ENCODE measurements at places on chromosomes 7 and 10.

DNA sequence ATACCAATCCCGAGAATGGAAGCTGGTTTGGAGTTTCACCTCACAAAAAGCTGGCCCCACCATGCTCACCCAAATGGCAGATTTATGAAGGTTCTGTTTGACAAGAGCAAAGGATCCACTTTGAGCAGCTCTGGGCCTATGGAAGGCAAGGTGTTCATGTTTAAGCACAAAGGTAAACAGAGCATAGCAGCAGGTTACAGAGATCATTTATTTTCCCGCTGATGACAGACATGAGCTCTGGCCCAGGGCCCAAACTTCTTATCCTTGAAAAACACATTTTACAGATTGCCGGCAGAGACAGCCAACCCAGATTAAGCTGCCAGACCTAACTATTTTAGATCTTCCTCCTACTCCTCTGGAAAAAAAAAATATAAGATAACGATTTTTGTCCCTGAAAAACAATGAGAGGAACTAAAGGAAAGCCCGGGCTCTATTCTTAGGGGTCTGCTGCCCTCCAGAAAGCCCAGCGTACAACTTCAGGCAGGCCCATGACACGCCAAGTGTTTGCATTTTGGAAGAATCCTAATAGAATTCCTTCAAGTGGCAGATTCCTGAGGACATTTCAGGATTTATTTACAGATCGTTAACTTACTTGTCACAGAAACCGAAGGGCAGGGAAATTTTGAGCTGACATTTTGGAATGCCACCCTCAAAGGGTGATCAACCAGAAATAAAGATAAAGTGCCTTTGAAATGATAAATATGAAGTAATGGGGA, 40.0 kb downstream of the SYPL1 start:
- no peak for DNase-seq

DNA sequence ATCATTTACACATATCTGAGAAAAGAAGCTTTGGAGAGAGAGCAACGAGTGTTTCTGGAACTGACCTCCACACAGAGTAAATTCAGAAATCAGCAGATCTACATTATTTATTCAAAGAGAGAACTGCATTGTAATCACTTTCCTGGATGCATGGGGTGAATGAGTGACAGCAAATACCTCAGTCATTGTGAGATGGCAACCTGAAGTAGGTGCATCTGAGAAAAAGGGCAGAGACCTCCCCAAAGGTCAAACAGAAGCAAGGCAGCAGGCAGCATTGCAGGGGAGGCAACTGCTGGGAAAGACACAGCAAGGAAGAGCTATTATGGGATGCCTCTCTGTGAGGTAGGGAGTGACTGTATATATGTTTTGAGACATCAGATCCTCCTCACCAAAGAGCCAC, 26.5 kb upstream of the SMIM30 start:
- DNase-seq = no peak

DNA sequence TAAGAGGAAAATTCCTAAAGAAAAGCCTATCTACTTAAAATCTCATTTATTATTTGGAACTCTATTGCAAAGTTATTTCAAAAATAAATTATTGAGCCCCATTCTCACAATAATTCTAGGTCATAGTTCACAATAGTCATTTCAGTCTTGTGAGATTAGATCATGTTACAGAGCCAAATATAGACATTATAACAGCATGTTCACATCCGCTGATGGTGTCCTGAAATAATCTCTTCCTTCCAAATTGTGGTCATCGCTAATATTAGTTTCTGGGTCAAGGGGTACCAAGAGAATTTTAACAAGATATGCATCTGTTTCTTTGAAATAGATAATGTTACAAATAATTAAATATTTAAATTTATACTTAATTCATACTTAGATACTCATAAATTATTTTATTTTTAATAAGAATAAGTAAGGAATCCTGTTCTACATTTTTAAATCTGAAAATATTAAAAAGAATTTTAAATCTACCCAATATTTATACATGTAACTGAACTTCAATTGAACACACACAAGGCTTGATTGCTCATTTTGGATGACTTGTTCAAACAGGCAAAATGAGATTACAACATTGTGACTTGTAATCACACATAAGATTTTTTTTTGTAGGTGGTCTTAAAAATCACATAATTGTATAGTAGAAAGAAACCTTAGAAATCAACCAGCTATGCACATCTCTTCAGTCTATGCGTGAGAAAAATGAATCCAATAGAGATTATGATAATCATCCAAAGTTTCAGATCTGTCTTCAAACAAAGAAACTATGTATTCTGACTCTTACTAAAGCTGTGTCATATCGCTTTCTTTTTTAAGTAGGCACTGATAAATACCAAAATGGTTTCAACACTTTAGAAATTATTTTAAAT, 13.1 kb downstream of the GNAT3 start:
- no peak for DNase-seq

DNA sequence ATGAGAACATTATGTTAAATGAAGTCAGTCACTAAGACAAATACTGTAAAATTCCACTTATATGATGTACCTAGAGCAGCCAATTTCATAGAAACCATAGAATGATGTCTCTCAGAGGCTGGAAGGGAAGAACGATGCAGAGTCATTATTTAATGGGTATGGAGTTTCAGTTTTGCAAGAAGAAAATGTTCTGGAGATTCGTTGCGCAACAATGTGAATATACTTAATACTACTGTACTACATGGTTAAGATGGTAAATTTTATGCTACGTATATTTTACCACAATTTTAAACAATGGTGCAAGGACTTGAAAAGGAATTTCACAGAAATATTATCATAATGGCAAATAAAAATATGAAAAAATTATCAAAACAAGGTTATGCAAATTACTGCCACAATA, 972.6 kb downstream of the KCNMA1 start:
- no peak for DNase-seq

DNA sequence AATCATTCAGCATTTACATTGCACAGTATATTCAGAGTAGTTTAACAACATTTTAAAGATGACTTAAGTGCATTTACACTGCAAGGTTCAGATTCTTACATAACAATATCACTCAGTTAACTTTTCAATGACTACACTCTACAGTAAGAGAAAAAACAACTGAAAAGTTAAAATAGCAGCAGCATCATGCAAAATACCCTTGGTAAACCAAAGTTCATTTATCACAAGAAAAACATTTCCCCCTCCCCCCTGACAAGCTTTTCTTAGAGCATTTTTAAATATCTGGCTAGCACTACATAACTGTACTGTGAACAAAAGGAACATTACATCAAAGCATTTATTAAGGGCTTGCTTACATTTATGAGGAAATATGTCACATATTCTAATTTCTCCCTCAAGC, 179.5 kb upstream of the HGF start:
- DNase-seq = no peak

- DNase-seq = no peak
These were observed 769.6 kb downstream of the GRID1 start for GRCh38 chr10:85597006-85597405.

- DNase-seq = no peak
These were observed 120.9 kb upstream of the TMEM106B start for GRCh38 chr7:12089951-12090756.

All from germinal center (tissue), 1 donor.